ENCODE measurements at places on chromosomes 5 and 9.

DNA sequence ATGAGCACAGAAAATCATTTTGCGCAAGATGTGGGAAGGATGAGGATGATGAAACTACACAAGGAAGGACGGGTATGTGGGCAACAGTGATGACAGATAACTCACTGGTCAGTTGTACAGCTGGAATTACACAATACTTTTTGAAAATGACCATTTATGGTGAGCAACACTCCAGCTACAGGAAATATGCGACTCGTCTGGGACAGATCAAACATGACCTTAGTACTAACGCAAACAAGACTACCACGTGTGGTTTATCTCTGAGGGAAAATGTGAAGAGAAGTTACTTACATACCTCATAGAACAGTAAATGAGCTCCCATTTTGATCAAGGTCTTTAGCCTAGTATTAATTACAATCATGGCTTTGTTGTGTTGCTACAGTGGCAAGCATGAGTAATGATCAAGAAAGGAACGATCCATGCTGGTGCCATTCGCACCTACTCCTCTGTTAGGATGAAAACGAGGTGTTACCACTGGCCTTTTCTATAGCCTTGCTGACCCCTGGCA, 456.9 kb downstream of the BNC2 start:
- no peak for DNase-seq

DNA sequence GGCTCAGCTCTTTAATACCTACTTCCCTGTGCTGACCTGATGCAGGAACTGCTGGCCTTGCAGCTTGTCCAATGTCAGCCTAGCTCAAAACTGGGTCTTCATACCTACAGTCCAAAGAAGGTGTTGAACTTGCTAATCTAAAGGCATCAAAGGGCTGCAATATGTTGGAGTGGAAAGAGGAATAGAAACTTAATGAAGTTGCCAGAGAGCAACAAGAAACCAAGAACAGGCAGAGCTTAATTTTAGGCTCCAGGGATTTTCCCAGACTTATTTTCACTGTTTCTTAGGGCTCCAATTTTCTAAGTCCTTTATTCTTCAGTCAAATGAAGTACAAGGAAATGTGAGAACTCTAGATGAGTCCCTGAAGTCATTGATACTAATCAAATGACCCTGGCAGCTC, 17.6 kb upstream of the ERCC6L2 start:
- no peak for DNase-seq

DNA sequence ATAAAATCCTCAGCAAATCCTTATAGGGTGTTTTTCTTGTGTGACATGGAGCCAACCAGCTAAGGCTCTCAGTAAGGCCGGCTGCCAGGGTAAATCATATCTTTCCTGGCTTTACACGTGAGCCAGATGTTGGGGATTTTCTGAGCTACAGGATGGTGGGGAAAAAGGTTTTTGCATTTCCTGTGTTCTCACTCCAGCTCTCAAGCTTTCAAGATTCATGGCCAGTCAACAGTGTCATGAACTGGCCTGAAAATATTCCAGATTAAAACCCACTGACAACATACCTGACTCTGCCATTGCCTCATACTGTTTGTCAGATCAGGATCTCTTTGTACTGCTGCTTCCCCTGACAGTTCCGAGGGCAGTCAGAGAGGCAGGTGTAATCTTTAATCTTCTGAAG, 306.9 kb downstream of the GLIS3 start:
- DNase-seq, result no peak

DNA sequence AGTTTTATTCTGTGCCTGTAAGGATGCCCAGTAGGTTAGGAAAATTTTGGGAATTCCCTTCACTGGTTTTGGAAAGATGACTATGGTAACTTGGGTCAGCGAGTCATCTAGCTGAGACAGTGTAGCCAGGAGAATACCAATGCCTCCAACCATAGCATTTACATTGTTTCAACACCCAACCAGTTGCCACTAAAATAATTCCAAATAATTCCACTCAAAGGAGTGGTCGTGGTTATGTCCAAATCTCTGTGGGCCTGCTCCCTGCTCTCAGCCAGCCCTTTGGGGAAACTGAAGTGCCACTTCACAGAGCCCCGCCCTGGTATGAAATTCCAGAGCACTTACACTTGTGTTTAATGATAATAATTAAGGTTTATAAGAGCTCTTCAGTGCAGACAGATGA, 310.5 kb downstream of the PLK2 start:
- no peak for DNase-seq

DNA sequence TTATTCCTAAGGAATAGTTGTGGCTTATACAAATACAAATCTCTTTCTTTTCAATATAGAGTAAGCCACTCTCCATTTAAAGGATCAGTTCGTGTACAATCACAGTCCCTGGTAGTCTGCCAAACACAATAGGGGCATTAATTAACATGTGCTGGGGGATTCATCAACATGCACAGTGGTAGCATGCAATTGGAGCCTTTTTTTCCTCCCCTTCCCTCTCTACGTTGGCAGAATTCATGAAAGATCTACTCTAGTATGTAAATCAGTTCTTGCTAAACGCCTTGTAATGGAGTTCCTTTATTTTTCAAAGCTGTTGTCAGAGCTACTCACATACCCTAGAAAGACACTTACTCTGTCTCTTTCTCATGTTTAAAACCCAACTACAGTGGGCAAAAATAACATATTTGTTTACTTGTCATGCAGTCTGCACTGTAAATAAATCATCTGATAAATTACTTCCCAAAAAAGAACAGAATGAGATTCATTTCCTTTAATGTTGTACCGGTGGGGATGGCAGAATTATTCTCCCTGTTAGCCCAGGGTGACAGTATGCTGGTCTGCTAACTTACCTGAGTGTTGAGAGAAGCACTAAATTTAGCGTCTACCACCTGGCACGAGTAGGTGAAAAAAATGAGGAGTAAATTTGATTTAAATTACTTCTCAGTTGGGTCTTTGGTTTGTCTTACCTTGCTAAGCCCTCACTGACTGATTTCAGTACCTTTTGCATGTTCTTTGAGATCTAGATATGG, 341.5 kb upstream of the CCNH start:
- DNase-seq, result no peak

DNA sequence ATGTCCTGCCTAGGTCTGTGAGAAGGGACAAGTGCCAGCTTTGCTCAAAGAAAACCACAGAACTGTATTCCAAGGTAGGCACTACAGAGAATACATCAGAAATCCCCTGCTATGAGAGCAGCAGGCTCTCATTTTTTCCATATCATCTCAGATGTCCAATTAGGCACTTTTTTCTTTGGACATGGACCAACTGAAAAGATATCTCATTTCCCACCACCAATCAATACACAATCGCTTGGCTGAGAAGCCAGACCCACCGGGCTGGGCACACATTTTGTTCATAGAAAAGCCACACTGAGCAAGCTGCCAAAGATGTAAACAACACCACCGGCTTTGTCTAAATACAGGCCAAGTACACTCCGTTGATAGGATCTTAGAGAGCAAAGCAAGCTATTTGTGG, 25.9 kb downstream of the STOM start:
- DNase-seq, result peak; percentile 87

GRCh38 chr9:16221822-16222547, 648.5 kb downstream of the BNC2 start:
- no peak for DNase-seq

GRCh38 chr9:133035669-133036068, 4.9 kb downstream of the GTF3C5 start:
- no peak for DNase-seq

DNA sequence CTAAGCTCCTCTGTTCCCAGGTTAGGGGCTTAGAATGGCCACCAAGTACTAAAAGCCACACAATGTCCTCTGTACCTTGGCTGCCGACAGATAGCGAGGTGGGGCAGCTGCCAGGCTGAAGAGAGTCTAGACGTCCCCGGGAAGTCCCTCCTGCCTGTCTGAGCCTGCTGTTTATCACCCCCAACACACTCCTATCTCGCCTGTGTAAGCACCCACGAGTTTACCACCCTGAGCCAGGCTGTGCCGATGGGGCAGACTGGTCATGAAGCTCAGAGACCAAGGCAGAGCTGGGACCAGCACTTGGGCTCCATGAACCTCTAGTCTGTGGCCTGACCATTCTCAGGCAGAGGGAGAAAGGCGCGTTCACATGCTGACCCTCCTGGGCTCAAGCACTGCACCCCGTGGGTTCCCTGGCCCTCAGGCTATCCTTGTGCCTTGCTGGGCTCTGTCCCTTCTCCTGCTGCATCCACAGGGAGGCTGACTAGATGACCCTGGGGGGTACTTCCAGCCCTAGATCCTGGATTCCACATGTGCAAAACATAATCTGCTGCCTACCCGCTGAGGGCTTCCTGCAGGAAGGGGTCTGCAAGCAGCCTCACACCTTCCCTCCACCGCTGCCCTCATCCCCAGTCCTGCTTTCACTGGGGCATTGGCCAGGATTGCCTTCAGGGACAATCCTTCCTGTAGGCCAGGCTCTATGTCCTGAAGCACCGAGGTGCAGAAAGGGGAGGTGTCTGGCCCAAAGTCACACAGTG, 18.6 kb upstream of the SLC25A51 start:
- no peak for DNase-seq

DNA sequence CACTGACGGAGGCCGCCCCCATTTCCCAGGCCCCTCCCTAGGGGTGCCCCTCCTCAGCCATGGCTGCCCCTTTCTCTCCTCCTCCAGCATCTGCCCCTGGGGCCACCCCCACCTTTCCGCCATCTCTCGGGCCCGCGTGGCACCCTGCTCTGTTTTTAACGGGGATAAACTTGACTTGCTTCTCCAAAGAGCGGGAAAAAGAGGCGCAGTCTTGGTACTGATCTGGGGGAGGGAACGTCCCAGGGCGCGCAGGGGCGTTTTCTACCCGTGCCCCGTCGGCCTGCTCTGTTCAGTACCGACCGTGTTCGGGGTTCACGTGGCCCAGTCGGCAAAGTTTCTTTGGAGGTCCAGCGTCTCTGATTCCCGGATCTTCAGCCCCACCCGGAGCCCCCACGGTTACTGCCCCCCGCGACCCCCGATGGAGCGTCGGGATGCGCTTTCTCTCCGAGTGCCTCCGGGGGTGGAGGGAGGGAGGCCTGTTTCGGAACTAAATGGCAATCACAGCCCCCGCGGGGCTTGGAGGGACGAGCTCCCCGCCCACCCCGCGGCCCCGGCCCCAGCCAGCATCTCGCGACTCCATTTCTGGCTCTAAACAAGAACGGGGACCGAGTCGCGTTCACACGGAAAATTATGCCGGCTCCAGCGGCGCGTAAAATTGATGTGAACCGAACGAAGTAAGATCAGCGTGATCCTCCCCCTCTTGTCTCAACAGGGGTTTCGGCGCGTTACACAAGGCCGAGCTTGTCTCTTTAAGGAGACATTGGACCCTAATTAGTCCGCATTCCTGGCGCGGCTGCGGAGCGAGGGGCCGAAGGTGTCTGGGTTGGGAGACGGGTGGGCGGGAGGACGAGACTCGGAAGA, 1.1 kb upstream of the TLE4 start:
- DNase-seq, result no peak

- no peak for DNase-seq
These were observed 54.6 kb downstream of the FBXL7 start for GRCh38 chr5:15554542-15554941.

DNA sequence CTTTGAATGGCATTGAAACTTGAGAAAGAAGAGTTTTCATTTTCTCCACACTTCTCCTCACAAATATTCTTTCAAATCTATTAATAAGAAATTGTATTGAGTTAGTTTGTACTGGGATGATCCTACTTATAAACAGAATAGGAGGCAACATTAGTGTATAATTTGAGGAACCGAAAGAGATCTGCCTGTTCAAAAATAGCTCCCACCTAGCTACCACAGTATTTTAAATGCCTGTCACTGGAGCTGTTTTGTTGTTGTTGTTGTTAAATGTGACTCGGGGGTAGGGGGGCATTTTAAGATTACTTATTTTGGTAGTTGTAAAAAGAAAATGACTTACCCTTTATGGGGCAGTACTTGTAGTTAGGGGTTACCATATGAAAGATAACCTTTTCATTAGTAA, 20.1 kb upstream of the HAPLN1 start:
- no peak for DNase-seq

- no peak for DNase-seq
These were observed 2.2 kb upstream of the DPP7 start for GRCh38 chr9:137116728-137117127.

GRCh38 chr5:142391058-142391845, 66.4 kb upstream of the SPRY4 start:
- no peak for DNase-seq

DNA sequence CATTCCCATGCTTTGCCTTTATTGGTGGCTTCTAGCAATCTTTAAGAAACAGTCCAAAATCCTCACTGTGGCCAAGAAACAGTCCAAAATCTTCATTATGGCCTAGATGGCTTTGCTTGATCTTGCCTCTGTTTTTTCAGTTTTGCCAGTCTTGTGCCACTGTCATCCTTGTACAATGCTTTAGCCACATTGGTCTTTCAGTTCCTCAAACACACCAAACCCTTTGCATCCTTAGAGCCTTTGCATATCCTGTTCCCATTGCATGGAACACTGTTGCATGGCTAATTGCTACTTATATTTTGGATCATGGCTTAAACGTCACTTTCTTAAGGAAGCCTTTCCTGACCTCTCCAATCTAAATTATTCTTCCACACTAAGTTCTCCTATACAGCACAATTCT, 22.1 kb downstream of the MRRF start:
- no peak for DNase-seq

- no peak for DNase-seq
These were observed 272.2 kb downstream of the AUH start for GRCh38 chr9:91089405-91090129.

DNA sequence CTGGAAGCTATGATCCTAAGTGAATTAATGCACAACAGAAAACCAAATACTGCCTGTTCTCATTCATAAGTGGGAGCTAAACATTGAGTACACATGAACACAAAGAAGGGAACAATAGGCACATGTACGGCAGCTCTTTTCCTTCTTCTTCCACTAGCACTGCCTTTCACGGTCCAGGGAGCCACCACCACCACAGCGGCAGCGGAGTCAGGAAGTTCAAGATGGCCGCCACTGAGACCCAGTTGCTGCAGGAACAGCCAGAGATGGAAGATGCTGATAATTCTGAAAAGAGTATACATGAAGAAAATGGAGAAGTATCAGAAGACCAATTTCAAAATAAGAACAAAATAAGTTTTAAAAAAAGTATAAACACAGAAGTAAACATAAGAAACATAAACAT, 39.5 kb upstream of the TNFSF15 start:
- no peak for DNase-seq
